ENCODE measurements at places on chromosomes 1 and 21. TPM values are rescaled to one million over a fixed set of nuclear protein-coding genes. Genes with fewer than 3 reads are reported as not detected.

- no peak for DNase-seq
Measured at GRCh38 chr1:167922023-167922422, 8.1 kb upstream of the ADCY10 start.

DNA sequence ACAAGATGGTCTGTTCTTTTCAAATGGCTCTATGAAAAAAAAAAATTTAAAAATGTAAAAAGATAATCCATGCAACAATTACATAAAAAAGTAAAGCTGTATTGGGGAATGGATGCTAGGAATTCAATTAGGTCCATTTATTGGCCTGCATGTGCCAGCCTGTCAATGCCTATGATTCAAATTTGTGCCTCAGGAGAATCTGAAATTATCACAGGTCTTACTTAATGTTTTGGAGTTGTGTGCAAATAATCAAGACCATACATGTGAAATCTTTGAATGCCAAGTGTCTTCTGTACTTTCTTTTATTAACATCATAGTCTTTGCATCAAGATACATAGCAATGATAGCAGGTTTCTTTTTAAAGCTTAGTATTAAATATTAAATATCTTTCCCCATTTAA, 13.5 kb upstream of the KLHL12 start:
- DNase-seq: no peak

DNA sequence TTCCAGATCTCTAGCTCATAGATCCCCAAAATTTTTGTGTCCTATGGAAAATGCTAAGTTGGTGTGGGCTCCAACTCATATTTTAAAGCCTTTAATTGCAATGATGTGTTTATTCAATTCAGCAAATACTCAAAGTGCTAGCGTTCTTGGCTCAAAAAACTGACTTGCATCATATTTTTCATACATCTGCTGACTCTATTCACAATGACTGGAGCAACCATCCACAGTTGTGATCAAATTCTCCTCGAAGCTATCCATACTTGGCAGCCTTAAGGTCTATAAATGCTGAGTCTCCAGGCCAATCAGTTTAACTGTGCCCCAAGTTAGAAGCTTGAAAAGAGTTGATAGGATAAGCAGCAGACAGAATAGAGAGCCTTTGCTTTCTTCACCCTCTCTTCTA, 2.9 kb upstream of the ATP1A1 start:
- no peak for DNase-seq

DNA sequence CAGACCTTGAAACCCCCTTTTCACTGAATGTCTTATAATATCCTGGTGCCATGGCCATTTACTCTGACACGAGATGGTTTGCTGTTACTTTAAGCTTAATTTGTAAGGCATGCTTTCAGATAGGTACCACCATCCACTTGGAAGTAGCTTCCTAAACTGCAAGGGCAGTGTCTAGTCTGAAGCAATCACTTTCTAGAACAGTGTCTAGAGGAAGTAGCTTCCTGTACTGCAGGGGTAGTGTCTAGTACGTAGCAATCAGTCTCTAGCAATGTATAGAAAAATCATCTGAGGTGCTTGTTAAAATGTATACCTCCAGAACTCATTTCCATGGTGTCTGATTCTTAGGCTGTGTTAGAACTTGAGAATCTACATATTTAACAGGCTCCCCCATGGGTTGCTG, 42.5 kb downstream of the ZBTB40 start:
- no peak for DNase-seq

DNA sequence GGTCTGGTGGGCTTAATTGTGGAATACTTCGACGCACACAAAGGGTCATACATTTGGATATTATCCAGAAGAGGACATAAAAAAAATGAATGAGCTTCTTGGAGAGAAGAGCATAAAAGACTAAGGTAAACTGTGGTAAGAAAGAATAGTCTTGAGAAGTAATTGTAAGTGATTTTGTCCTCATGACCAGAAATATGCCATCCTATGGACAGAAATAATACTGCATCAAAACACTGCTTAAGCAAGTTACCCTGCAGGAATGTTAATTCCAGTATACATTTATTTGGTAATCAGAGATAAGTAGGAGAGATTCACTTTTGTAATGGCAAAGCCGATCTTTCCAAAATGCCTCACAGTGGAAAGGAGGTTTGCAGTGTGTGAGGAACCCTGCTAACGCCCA, 111.9 kb downstream of the NRIP1 start:
- DNase-seq: no peak

DNA sequence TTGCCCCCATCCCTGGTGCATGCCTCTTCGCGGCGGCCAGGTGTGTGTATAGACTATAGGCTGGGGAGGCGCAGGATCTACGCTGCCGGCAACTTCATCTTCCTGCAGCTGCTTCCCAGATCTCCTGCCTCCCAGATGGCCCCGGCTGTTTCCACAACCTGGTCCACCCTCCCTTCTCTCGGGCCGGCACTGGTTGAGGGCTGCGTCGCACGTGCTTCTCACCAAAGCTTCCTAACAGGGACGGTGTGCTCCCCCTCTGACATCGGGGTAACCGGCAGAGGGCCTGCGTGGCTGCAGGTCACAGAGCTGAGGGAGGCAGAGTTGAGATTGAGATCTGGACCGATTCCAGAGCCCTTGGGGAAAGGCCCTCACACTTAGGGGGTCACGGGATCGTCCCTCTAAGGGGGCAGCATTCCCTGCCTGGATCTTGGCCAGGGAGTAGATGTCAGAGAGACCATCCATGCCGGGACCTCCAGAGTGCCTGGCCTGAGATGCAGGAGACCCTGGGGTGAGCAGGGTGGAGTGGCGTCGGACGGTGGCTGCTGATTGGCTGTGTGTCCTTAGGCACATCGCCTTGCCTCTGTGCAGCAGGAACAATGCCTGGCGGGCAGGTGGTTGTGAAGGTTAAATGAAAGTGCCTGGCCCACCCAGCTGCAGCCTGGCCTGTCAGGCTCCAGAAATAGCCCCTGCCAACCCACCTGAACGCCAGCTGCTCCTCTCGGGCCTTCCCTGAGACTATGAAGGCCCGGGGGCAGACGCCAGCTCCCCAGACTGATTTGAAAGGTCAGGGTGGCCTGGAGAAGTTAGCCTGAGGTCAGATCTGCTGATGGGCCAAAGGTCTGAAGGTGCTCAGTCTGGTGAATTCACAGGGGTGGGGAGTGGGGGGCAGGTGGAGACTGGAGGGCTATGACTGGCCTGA, 6.1 kb upstream of the MASP2 start:
- DNase-seq: peak; percentile 55

GRCh38 chr1:95084317-95085176, 11.8 kb upstream of the ALG14 start:
- DNase-seq: no peak

DNA sequence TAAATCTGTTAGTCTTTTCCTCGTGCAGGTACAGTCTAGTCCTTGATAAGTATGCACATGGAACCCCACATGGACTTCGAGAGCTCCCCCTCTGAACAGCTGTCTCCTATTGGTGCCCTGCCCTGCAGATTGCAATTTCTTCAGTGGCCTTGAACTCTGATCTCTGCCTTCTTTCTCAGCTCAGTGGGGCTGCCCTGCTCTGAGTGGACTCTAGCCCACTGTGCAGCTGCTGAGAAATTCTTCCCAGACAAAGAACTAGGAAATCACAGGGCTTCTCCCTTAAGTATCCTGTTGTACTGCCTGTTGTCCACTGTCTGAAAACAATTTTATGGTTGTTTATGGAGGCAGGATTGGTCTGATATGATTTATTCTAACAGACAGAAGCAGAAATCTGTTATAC, 38.2 kb downstream of the ADAM30 start:
- DNase-seq: no peak

The POMGNT1 gene
- 47.3 TPM for total RNA-seq

The RXFP4 gene
- not detected for total RNA-seq

The RIPPLY3 gene
- total RNA-seq: not detected
